Left renal cortex interstitium (tissue), 4 donors: ENCODE measurements at places on chromosomes 3 and 15. TPM values are rescaled to one million over a fixed set of nuclear protein-coding genes. Genes with fewer than 3 reads are reported as not detected.

The SRPRB gene
- polyA plus RNA-seq = 56.1 TPM

The FGF7 gene
- 16.3 TPM for polyA plus RNA-seq

GRCh38 chr3:104385421-104385820 lies 981.3 kb upstream of the ALCAM start:
- DNase-seq = no peak

GRCh38 chr3:108047987-108048386 lies 42.8 kb downstream of the CD47 start:
- no peak for DNase-seq
